ENCODE measurements at places on chromosomes 1 and 21.

GRCh38 chr1:153498746-153499145 lies 37.0 kb downstream of the S100A6 start:
- DNase-seq, result no peak

GRCh38 chr1:31970873-31971272 lies 32.7 kb upstream of the PTP4A2 start:
- DNase-seq, result no peak

DNA sequence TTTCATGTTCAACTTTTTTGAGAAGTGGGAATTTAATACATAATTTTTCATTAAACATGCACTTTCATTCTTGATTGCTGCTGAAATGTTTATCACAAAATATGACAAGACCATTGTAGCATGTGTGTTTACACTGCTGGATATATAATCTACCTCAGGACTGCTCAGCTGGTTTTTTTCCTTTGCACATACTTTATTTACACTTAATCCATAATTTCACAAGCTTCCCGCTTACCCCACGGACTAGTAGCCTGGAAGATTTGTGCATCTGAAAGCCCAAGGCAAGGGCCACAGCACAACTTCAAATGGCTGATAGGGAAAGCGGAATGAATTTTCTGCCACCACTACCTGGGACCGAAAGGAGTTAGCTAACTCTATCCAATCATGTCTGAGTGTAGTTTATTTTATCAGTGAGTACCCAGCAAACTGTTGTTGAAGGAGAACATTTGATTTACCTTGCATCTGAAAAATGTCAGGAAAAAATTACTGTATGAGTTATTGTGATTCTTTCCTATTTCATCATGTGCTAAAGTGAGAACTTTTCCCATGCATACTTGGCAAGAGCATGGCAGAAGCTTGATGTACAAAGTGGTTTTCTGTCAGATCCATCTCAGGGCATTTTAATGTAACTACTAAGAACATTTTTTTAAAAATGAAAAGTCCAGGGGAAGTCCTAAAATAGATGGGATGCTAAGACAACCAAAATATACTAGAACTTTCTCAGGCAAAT lies 558.2 kb upstream of the USP24 start:
- DNase-seq, result no peak

- DNase-seq, result no peak
These were observed 25.3 kb downstream of the SLC27A3 start for GRCh38 chr1:153800516-153800915.

DNA sequence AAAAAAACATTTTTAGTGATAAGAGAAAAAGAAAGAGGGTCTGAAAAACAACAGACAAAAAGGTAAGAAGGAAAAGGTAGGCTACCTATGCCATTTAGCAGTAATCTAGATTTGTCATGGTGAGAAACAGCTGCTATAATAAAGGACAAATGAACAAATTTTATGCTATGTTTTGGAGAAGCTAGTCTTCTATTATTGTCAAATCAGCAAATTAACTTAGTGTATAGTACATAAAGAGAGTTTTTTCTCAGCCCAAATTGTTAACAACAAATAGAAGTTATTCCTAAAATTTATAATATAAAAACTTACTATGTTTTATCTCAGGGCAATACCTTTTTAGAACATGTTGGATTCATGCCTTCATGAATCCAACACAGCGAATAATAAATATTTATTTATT lies 88.7 kb downstream of the KIFAP3 start:
- no peak for DNase-seq

Measured in stimulated activated CD8-positive, alpha-beta memory T cell treated with anti-CD3 and anti-CD28 coated beads, Interleukin-15, amount 100 ng/mL, for 24 hours (primary cell).